ENCODE measurements at places on chromosomes 3 and 15. TPM values are rescaled to one million over a fixed set of nuclear protein-coding genes. Genes with fewer than 3 reads are reported as not detected.

Gene TNNC1
- polyA plus RNA-seq: 6.3 TPM

Gene CCR8
- not detected for polyA plus RNA-seq

Gene NMB
- polyA plus RNA-seq: 8.3 TPM

Gene EPHA6
- 0.59 TPM for polyA plus RNA-seq

Gene ZNF660
- 1.1 TPM for polyA plus RNA-seq

Gene ACSBG1
- 0.12 TPM for polyA plus RNA-seq

Gene PP2D1
- not detected for polyA plus RNA-seq

Gene MYD88
- 8.2 TPM for polyA plus RNA-seq

Measured in pancreas (tissue), 10 donors.